ENCODE measurements at places on chromosomes 6 and 20.

DNA sequence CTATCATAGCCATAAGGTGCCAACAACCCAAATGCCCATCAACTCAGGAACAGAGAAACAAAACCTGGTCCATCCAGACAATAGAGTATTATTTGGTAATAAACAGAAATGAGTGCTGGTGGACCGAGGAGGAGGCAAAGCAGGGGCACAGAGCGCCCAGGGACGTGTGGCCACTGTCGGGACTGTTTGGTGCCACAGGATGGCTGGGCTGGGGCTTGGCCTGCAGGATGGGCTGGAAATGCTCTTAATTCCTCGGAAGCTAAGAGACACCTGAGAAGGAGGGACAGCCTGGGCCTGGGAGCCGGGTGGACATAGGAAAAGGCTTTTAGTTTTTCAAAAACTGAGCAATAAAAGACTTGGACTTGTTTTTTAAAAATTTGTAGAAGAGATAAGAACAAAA is 216.4 kb downstream of the DLL1 start:
- DNase-seq = no peak

DNA sequence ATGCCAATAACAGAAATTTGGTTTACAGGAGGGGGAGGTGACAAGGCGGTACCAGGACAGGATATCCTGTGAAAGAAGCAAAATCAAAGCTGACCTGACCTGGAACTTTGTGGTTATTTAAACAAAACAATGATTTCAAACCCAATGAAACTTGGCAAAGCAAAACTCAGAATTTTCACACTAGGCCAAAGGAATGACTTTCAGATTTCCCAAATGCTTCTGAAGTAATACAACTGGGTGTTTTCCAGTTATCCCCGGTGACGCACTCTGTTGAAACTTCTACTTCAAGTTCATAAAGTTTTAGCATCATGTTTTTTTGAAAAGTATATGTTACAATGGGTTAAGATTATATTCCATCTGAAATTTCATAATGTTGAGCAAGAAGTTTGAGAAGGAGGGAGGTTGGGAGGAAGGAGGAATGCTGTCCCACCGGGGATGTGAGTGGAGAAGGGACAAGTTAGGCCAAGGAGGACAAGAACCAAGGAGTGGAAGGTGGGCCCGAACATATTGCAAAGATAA is 78.1 kb upstream of the TRAF3IP2 start:
- no peak for DNase-seq

- DNase-seq = no peak
Measured at GRCh38 chr6:5464099-5464885, 203.0 kb downstream of the FARS2 start.

DNA sequence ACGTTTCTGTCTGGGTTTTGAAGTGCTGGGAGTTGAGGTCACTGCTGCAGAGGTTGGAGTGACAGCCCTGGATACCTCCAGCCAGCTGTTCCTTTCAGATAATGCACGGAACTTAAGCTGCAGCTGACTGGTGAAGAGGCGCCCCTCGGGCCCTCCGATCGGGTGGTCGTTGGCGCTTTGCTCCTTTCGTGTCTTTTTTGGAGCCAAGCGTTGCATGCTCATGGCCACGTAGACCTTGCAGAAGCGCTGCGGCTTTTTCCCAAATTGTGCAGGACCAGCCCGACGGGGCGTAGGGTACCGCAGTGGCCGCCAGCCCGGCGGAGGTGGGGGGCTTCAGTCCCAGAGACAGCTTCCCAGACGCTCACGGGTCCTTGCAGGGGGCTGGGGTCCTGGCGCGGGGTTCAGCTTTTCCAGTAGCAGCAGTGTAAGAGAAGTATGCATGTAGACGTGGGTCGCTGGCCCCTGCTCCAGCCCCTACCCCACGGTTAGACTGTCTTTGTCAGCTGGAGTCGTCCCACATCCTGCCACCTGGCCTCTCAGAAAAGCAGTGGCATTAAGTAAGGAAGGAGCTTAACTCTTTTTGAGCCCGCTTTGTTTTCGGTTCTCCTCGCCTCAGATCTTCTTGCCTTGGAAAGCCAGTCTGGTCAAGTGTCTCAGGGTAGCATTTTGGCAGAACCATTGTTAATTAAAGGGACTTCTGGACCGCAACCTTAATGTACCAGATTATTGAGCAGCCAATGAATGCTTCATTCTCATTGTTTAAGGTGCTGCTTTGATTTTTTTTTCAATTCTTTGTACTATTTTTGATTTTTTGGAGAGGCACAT is 838 bp downstream of the TNFAIP3 start:
- no peak for DNase-seq

- no peak for DNase-seq
Measured at GRCh38 chr20:33681728-33682353, 4.3 kb downstream of the E2F1 start.

GRCh38 chr20:51442602-51443001 is 99.9 kb downstream of the NFATC2 start:
- no peak for DNase-seq

DNA sequence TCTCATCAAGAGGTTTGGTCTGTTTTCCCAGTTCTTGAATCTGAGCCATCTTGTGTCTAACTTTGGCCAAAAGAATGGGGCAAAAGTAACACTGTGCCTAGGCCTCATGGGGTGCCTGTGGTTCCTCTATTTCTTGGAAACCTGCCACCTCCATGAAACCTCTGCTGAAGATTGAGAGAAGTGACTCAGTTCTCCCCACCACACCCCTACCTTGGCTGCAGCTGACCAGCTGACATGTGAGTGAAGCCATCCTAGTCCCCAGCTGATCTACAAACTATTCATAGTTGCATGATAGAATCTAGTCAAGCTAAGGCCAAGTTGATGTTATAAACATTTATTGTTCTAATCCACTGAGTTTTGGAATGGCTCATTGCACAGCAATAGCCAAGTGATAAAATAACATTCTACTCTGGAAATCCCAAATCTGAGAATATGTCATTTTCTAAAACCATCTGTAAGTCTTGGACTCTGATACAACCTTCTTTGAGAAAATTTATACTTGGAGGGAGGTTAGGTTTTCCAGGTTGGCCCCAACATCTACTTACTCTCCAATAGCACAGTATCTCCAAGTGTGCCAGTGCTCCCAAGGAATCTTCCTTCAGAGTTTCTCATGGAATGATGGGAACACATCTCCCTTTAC is 107.0 kb upstream of the SMLR1 start:
- no peak for DNase-seq

DNA sequence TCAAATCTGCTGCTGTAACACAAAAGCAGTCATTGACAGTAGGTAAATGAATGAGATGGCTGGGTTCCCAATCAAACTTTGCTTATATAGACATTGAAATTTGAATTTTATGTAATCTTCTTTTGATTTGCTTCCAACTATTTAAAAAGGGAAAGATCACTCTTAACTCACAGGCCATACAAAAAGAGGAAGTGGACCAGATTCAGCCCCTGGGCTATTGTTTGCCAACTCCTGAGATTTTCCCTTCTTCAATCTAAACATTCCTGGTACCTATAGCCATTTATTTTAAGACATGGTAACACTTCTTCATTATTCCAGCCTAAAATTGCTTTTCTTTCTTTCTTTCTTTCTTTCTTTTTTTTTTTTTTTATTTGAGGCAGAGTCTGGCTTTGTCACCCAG is 260.6 kb downstream of the TFAP2A start:
- no peak for DNase-seq

DNA sequence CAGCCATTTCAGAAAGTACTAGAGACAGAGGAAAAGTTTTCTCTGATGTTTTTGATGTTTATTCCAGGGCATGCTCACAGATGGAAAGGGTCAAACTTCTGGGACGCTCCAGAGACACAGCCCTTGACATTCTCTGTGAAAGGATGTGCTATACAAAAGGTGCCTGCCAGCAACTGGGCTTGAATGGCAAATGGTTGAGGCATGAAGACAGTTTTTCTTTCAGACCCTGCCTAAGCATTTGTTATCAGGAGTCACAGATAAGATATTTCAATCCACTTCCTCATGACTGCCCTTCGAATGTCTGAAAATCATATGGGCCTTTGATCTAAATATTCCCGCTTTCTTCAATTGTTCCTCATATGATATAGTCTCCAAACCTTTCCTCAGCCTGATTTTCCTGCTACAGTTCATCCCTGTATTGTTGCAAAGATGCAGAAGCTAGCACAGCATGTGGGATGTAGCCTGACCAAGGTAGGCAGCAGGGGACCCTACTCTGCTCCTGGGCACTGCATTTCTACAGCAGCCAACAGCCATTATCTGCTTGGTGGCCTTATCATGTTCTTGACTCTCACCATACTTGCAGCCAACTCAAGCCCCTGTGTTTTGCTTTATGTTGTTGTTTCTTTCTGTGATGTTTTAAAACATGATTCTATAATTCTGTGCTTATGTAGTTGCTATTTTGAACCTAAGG is 14.6 kb upstream of the TXLNB start:
- no peak for DNase-seq

DNA sequence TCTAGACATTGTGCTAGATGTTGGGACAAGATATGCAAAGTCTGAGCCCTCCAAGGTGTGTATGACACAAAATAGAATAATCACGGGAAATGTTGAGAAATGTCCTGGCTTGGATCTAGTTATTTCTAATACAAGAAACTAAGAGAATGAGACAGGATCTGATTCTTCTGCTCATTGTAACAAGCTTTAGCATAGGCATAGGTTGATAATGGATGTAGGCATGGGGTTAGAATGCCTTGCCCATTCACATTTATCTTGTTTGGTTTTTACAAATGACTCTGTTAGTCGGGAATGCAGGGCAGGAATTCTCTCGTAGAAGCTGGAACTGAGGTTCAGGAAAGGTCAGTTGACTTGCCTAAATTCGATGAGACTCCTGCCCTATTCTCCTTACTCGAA is 1.5 kb upstream of the SLC26A8 start:
- DNase-seq = no peak

GRCh38 chr6:41922154-41922553 is 855 bp downstream of the BYSL start:
- no peak for DNase-seq

GRCh38 chr20:3980260-3981131 is 34.9 kb downstream of the RNF24 start:
- DNase-seq = peak; percentile 73

DNA sequence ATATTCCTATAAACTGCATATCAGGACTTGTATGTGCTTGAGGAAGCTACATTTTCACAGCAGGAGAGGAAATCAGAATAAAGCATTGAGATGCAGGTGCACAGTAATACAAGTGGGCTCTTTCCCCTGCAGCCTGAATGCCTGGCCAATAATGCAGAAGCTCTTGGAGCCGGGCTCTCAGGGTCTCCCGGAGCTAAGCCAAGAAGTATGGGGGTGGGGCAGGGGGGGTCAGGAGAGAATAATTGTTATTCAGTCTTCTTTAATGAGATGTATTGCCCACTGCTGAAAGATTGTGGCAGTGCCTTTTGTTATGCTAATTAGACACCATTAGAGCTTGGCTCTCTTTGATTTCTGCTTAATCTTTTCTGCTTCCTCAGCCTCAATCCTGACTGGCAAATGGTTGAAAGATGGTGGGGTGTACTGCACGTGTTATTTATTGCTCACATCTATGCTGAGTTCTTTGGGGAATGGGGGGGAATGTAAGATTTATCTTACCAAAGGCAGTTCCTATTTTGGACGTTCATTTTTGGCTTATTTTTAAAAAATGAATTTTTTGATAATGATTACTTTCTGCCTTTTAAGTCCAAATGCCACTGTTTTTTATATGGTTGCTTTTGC is 407.6 kb upstream of the SOX4 start:
- no peak for DNase-seq

- DNase-seq = no peak
Measured at GRCh38 chr6:51817832-51818231, 269.6 kb downstream of the PKHD1 start.

GRCh38 chr6:36999061-36999750 is 6.2 kb upstream of the FGD2 start:
- no peak for DNase-seq

GRCh38 chr20:3405139-3405538 is 2.3 kb downstream of the DNAAF9 start:
- no peak for DNase-seq

GRCh38 chr6:70040766-70041165 is 174.4 kb downstream of the COL19A1 start:
- no peak for DNase-seq

DNA sequence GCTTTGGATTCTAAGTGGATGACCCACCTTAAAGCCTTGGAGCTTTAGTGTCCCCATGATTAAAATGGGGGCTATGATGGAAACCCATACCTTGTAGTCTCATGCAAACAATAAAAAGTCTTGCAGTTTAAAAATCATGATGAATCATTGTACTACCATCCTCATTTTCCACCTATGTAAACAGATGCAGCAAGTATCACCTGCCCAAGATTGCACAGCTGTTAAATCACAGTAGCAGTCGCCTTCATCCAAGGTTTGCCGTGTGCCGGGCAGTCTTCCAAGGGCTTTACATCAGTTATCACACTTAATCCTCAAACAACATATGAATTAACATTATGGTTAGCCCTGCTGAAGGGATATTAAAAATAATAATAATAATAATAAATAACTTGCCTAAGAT is 210.3 kb downstream of the FOXA2 start:
- DNase-seq = no peak

GRCh38 chr20:50215926-50216325 is 25.3 kb downstream of the CEBPB start:
- no peak for DNase-seq

- DNase-seq = no peak
Measured at GRCh38 chr6:135281227-135281626, 100.1 kb downstream of the MYB start.

GRCh38 chr6:113340371-113340770 is 516.8 kb upstream of the MARCKS start:
- no peak for DNase-seq

DNA sequence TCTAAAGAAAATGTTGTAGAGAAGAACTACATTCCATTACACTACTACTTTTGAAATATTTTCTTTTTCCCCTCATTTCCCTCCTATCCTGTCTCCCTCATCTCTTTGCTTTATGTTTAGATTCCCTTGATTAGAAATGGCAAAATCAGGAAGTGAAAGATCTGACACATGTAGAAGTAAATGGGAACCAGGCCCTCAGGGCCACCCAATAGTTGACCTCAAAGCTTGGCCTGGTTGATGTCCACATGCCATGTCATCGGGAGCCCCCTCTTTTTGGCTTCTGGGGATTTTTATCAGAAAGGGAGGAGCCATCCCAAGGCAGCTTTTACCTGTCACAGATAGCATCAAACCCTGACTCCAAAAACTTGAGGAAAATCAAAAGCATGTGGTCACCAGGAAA is 168.3 kb upstream of the ECI2 start:
- no peak for DNase-seq

- DNase-seq = peak; percentile 60
Measured at GRCh38 chr6:167827583-167828324, 1.0 kb downstream of the AFDN start.

GRCh38 chr20:478949-479429 is 16.7 kb upstream of the TBC1D20 start:
- DNase-seq = peak; percentile 11

- no peak for DNase-seq
Measured at GRCh38 chr6:41785254-41785653, 2.2 kb upstream of the TOMM6 start.
